Spleen (tissue), 13 donors: ENCODE measurements at places on chromosomes 13 and 19. TPM values are rescaled to one million over a fixed set of nuclear protein-coding genes. Genes with fewer than 3 reads are reported as not detected.

MAP4K1 gene
- 161 TPM for polyA plus RNA-seq

CGB8 gene
- polyA plus RNA-seq, result not detected

DCT gene
- polyA plus RNA-seq, result 0.02 TPM

CYP2A7 gene
- not detected for polyA plus RNA-seq

HIPK4 gene
- not detected for polyA plus RNA-seq

FUT6 gene
- polyA plus RNA-seq, result 0.13 TPM

CASP14 gene
- not detected for polyA plus RNA-seq

ZNF98 gene
- polyA plus RNA-seq, result 0.06 TPM

BAX gene
- polyA plus RNA-seq, result 219 TPM

PTH2 gene
- not detected for polyA plus RNA-seq

SIGLEC5 gene
- polyA plus RNA-seq, result not detected

GIPC3 gene
- 2.3 TPM for polyA plus RNA-seq

GRCh38 chr13:96948127-96948526 lies 46.1 kb downstream of the OXGR1 start:
- no peak for DNase-seq
- no peak overlapping the region for H3K4me3 ChIP-seq

GRCh38 chr13:91368101-91368500 lies 20.6 kb downstream of the MIR17HG start:
- H3K27ac ChIP-seq, result no peak overlapping the region
- H3K4me1 ChIP-seq, result no peaks in the 10 kb centered on the region
- H3K36me3 ChIP-seq, result no peaks in the 10 kb centered on the region
- no peaks in the 10 kb centered on the region for H3K27me3 ChIP-seq

DNA sequence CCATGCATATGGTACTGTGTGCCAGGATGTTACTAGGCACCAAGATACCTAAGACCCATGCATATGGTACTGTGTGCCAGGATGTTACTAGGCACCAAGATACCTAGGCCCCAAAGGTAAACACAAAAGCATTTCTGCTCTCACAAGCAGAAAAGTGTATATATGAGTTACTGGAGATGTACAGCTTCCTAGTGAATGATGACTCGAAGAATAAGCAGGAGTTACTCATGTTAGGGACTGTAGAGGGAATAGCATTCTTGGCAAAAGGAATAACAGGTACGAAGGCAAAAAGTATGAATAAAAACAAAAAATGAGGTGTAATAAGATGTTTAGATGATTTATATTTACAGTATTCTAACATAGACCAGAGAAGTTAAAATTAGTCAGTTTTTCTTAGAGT lies 383.7 kb downstream of the DIAPH3 start:
- no peak overlapping the region for H3K4me3 ChIP-seq
- H3K36me3 ChIP-seq, result no peaks in the 10 kb centered on the region
- no peak overlapping the region for H3K27ac ChIP-seq
- no peaks in the 10 kb centered on the region for H3K27me3 ChIP-seq
- H3K4me1 ChIP-seq, result no peaks in the 10 kb centered on the region

DNA sequence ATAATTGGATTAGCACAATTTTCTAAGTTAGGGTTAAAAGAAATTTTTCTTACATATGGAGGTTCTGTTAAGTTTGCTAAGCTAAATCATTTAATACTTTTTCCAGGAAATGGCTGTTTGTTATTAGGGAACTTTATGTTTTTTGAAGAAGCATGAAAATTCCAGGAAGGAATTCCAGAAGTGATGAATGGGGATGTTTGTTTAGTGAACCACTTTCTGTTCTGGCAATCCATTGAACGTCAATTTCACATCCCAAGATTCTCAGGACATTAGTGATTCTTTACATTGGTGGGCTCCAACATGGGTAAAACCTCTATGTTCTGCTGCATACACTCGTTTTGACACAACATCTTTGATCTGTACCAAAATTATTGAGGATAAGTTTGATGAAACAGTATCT lies 534.4 kb downstream of the IRS2 start:
- no peaks in the 10 kb centered on the region for H3K4me1 ChIP-seq
- H3K36me3 ChIP-seq, result no peaks in the 10 kb centered on the region
- no peak overlapping the region for H3K4me3 ChIP-seq

DNA sequence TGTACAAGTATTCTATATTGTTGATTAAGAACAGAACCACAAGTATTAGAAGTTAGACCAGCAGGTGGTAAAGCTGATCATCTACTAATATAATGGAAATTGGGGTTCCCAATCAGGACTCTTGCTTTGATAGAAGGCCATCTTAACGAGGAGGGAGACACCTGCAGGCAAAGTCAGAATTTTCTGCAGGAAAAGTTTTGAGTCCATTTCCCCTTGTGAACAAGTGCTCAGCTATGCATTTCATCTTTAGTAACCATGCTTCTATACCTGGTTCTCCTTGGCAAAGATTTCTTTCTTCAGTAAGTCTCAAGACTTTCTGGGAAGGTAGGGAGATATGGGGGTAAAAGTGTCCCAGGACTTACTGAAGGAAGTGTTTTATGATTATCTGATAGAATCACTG lies 36.1 kb upstream of the USPL1 start:
- DNase-seq, result no peak
- no peaks in the 10 kb centered on the region for H3K36me3 ChIP-seq
- H3K4me3 ChIP-seq, result no peak overlapping the region
- H3K27ac ChIP-seq, result no peak overlapping the region
- H3K4me1 ChIP-seq, result peaks cover 4% of the 10 kb centered on the region
- no peaks in the 10 kb centered on the region for H3K27me3 ChIP-seq

GRCh38 chr19:10009714-10010224 lies 535 bp downstream of the COL5A3 start:
- H3K27me3 ChIP-seq, result no peaks in the 10 kb centered on the region
- no peak for DNase-seq
- H3K4me3 ChIP-seq, result peak overlapping the region; percentile 21
- peaks cover 16% of the 10 kb centered on the region for H3K4me1 ChIP-seq
- H3K27ac ChIP-seq, result no peak overlapping the region

DNA sequence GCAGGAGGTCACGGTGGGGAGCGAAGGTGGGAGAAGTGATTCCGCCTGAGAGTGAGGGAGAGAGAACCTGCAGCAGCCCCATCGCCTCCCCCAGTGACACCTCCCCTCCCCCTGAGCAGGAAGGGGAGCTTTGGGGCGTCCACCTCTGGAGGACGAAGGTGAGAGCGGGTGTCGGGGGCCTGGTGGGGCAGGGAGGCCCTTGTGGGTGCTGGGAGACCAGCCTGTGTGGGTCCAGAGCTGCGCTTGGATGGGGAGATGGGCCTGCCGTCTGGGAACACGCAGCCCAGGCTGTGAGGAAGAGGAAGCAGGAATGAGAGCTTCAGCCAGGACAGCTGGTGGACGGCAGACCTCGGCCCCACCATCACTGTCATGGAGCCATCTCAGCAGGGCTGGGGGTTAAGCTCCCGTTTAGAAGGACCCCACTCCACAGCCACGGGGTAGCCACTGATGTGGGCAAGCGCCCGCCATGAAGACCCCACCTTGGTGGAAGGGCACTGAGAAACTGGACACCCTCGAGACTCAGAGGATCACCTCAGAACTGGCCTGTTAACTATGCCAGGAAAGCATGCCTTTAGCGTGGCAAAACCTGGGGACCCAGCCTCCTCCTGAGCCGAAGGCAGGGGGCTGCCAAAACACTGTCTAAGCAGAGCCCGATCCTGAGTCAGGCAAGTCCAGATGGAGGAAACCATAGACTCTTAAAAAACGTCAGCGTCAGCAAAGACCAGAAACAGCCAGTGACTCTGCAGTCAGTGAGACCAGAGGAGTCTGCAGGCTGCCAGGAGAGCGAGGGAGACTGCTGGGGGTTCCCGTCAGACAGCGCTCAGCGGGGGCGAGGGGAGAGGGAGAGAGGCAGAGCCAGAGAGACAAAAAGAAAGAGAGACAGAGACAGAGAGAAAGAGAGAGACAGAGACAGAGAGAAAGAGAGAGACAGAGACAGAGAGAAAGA lies 6.4 kb upstream of the PROZ start:
- H3K4me1 ChIP-seq, result peaks cover 20% of the 10 kb centered on the region
- no peaks in the 10 kb centered on the region for H3K36me3 ChIP-seq
- no peak for DNase-seq
- no peak overlapping the region for H3K27ac ChIP-seq

DNA sequence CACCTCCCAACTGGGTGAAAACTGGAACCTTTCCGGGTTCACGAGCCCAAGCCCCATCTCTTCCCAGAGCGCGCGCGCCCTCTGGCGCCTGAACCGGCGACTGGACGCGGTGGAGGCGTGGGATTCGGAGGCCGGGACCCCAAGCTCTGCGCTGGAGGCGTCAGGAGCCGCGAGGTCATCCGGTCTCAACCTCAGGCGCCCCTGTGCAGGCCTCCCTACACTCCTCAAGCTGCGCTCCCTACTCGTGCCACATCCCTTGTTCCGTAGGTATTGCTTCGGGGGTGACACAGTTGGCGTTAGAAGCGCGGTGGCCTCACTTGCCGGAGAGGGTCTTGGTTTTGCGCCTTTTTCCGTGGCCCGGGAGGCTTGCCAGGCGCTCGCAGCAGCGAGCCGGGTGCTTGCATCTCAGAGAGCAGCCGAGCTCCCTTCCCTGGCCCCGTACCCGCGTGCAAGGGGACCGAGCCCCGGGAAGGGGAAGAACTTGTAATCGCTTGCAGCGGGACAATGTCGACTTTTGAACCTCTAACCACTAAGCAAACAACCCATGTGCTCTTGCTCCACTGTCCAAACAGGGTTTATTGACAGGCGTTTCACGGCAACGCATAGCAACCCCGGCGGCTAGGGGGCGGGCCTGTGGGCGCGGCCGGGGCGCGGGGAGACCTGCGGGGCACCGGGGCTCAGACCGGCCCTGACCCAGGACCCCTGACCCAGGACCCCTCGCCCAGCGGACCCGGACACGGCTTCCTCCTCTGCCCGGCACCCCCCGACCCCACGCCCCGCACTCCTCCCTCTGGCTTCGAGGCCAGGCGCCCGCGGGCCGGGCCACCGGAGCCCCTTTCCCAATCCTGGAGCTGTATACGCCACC lies 8.5 kb downstream of the CDX2 start:
- peaks cover 14% of the 10 kb centered on the region for H3K4me1 ChIP-seq
- H3K27ac ChIP-seq, result no peak overlapping the region
- peaks cover 100% of the 10 kb centered on the region for H3K27me3 ChIP-seq

GRCh38 chr13:37585541-37585940 lies 13.0 kb downstream of the POSTN start:
- no peak overlapping the region for H3K27ac ChIP-seq
- H3K36me3 ChIP-seq, result no peaks in the 10 kb centered on the region
- no peak overlapping the region for H3K4me3 ChIP-seq

- DNase-seq, result no peak
- H3K36me3 ChIP-seq, result no peaks in the 10 kb centered on the region
- H3K4me3 ChIP-seq, result no peak overlapping the region
Observed at GRCh38 chr13:100333141-100333540, 244.2 kb downstream of the PCCA start.

- H3K27me3 ChIP-seq, result no peaks in the 10 kb centered on the region
- no peaks in the 10 kb centered on the region for H3K36me3 ChIP-seq
- no peak for DNase-seq
- H3K4me1 ChIP-seq, result peaks cover 6% of the 10 kb centered on the region
Observed at GRCh38 chr13:23966691-23967615, 69.7 kb upstream of the C1QTNF9B start.

DNA sequence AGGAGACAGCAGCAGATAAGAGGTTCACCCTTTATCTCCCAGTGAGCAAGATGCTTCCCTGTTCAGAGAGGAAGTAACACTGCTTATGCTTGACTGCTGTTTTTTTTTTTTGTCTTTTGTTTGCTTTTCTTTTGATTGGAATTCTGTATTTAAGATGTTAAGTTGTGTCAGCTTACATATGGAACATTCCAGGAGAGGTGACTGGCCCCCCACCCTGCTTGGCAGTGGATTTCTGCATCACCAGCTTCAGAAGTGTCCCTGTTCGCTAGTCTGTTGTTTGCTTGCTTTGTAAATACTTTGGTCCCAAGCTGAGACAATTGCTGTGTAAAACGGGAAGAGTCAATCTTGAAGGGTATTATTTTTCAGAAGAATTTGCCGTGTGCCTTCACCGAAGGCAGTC lies 43.0 kb downstream of the IFT88 start:
- H3K4me3 ChIP-seq, result no peak overlapping the region
- H3K27ac ChIP-seq, result no peak overlapping the region
- no peaks in the 10 kb centered on the region for H3K4me1 ChIP-seq
- DNase-seq, result no peak
- H3K36me3 ChIP-seq, result no peaks in the 10 kb centered on the region
- H3K27me3 ChIP-seq, result no peaks in the 10 kb centered on the region

- no peak overlapping the region for H3K4me3 ChIP-seq
- peaks cover 23% of the 10 kb centered on the region for H3K4me1 ChIP-seq
- no peaks in the 10 kb centered on the region for H3K27me3 ChIP-seq
- no peaks in the 10 kb centered on the region for H3K36me3 ChIP-seq
- H3K27ac ChIP-seq, result no peak overlapping the region
- no peak for DNase-seq
Observed at GRCh38 chr13:50589651-50590054, 253.8 kb downstream of the DLEU7 start.

DNA sequence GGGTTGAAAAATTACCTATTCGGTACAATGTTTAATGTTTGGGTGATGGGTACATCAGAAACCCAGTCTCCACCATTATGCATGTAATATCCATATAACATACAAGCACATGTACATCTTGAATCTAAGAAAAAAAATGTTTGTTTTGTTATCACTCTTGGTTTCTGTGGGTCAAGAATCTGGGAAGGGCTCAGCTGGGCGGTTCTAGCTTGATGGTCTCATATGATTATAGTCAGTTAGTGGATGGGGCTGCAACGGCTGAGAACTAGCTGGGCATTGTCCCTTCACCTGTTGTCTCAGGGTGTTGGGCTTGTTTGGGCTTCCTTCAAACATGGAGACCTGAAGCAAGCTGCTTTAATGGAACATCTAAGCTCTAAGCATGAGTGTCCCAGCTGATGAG lies 4.7 kb downstream of the ADGRE3 start:
- no peaks in the 10 kb centered on the region for H3K4me1 ChIP-seq
- H3K27ac ChIP-seq, result no peak overlapping the region
- no peaks in the 10 kb centered on the region for H3K27me3 ChIP-seq
- no peak overlapping the region for H3K4me3 ChIP-seq
- H3K36me3 ChIP-seq, result no peaks in the 10 kb centered on the region

- H3K27me3 ChIP-seq, result no peaks in the 10 kb centered on the region
- no peaks in the 10 kb centered on the region for H3K4me1 ChIP-seq
- H3K36me3 ChIP-seq, result no peaks in the 10 kb centered on the region
- DNase-seq, result no peak
Observed at GRCh38 chr13:100306434-100306999, 217.6 kb downstream of the PCCA start.

GRCh38 chr13:99978799-99979452 lies 2.7 kb upstream of the ZIC2 start:
- peak overlapping the region; percentile 73 for H3K4me3 ChIP-seq
- DNase-seq, result no peak
- peaks cover 62% of the 10 kb centered on the region for H3K4me1 ChIP-seq
- peaks cover 100% of the 10 kb centered on the region for H3K27me3 ChIP-seq
- no peaks in the 10 kb centered on the region for H3K36me3 ChIP-seq

- no peak overlapping the region for H3K27ac ChIP-seq
- H3K36me3 ChIP-seq, result no peaks in the 10 kb centered on the region
- no peaks in the 10 kb centered on the region for H3K4me1 ChIP-seq
Observed at GRCh38 chr13:86003029-86003428, 203.8 kb upstream of the SLITRK6 start.
